Fibroblast of lung (primary cell): ENCODE measurements at places on chromosomes 3 and 15.

GRCh38 chr15:37046876-37047614 lies 53.3 kb downstream of the MEIS2 start:
- peak; percentile 37 for DNase-seq

GRCh38 chr3:134104031-134104430 lies 74.3 kb upstream of the SLCO2A1 start:
- DNase-seq, result no peak

DNA sequence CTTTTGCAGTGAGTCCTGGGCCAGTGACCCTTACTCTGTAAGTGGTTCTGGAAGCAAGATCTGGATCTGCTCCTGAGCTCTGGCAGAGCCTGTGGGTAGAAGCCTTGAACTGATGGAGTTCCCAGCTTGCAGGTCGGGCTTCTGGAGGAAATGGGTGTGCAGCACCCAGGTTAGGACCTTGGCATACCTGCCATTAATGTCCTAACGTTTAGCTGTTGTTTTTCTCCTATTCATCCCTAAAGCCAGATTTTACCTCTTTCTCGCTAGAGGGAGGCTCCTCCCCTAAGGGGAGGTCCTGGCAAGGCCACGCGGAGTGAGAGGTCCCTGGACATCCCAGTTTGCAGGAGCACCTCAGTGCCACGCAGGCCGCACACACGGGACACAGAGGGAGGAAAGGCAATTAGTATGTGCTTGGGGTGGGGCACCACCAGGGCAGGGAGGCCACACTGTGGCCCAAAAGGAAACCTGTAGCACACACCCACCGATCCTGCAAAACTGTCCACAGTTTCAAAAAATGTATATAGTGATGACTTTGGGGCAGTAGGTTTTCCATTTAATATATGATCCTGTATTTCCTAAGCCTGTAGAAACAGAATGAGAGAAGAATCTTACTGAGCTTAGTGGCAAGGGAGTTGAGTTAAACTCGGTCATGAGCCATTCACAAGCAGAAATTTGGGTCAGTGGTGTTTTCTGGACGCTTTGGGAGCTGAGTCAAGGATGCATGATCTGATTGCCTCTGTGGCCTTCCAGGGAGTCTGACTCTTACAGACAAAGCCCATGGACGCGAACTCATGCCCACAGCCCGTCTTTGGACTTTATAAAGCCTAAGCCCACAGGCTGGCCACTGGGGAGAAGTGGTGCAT lies 148.7 kb downstream of the LRRK1 start:
- DNase-seq, result no peak

DNA sequence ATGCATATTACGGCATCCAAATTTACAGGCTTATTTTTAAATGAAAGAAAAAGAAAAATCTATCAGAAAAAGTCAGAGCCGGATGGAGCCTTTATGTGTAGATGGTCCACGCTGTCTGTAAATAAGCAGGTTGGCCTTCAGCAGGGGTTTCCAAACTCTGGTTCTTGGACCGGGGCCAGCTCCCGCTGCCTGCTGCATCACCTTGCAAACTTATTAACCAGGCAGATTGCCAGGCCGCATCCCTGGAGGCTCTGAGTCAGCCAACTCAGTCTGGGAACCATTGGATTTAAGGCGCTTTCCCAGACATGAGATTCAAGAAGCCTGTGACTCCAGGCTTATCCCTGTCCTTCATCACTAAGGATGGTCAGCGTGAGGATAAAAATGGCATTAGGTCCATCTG lies 212.4 kb downstream of the OPA1 start:
- peak; percentile 68 for DNase-seq
